Activated naive CD4-positive, alpha-beta T cell treated with anti-CD3 and anti-CD28 coated beads, Interleukin-2, amount 50 U/mL, for 72 hours (primary cell): ENCODE measurements at places on chromosomes 1 and 21. TPM values are rescaled to one million over a fixed set of nuclear protein-coding genes. Genes with fewer than 3 reads are reported as not detected.

DNA sequence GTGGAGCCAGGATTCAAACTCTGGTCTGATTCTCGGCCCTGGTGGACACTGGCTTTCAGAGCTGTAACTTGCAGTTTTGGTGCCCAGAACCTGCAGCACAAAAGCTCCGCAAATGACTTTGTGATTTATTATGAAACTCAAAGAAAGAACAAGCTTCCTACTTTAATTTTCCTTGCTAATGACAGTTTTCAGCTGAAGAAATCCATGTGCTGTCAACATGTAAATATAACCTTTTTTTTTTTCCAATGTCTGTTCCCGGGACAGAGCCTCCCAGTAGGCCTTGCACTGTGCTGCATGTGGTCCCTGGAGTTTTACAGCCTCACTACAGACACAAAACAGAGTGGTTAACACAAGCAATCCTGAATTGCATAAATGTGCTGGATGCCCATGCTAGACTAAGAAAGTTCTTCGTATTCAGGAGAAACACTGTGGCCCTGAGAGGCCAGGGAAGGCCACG lies 62.3 kb upstream of the ANGPTL1 start:
- no peak for DNase-seq

- no peak for DNase-seq
These were observed 2.8 kb upstream of the KCNA3 start for GRCh38 chr1:110677526-110677925.

DNA sequence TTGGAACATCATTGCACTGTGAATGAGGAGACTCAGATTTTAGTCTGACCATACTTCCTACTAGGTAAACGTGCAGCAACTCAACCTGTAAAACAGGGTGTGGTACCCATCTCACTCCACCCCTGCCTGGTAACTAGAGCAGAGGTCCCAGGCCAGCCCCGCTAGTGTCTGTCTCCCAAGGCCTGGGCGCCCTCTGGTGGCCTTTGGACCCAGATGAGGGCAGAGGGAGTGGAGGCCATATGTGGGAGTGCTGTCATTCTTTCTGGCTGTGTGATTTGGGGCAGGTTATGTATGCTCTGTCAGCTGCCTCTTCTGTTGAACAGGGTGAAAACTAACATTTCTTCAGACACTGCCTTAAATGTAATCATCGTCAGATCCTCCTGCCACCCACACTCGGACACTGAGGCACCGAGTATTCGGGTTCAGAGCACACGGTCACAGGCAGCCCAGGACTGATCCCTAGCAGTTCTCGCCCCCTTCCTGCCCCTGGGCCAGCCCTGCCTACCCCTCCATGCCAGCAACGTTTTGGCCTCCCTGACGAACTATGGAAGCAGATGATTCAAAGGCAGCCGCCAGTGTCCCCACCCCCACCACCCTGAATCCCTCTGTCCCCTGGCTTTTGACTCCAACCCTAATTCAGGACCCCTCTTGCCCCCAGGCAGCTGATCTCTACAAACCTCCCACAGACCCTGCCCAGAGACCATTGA lies 76.0 kb downstream of the CD247 start:
- DNase-seq, result peak; percentile 80

The S100A5 gene
- 2.0 TPM for total RNA-seq
